ENCODE measurements at places on chromosomes 2 and 18. TPM values are rescaled to one million over a fixed set of nuclear protein-coding genes. Genes with fewer than 3 reads are reported as not detected.

The RAB6C gene
- not detected for total RNA-seq

- no peak for DNase-seq
These were observed 36.8 kb downstream of the NPAS2 start for GRCh38 chr2:100856732-100857131.

DNA sequence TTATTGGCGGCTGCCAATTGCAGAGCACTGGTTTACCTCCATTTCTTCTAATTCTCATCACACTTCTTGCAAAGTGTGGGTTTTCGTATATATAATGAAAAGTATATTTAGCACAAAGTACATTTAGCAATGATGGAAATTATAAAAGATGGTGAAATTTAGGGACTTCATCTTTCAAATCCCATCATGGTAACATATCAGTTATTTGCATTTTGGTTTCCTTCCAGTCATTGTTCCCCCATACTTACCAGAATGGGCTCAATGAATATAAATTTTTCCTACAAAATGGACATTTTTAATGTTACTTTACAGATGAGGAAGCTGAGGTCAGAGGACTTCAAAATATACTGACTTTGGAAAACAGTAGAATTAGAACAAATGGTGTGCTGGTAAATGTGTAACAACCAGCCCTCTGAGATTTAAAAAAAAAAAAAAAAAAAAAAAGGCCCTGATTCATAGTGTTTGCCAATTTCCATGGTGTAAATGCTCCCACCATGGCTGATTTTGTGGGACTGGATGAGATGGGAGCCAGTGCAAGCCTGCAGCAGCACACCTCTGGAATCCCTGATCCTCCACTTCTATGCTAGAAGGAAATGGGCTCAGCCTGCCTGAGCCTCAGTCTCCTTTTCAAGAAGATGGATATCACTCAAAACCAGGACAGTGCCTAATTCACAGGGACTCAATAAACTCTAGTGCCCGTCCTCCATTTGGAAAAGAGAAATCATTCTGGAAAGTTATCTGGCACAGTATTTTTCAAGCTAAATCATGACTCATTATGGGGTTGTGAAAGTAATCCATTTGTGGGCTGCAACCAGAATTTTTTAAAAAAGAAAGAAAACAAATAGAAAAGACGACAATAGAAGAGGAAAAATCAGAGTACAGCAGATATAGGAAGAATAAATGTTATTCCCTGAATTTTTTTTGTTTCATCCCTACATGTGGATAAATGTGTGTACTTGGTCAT, 34.0 kb downstream of the LBH start:
- DNase-seq: no peak

DNA sequence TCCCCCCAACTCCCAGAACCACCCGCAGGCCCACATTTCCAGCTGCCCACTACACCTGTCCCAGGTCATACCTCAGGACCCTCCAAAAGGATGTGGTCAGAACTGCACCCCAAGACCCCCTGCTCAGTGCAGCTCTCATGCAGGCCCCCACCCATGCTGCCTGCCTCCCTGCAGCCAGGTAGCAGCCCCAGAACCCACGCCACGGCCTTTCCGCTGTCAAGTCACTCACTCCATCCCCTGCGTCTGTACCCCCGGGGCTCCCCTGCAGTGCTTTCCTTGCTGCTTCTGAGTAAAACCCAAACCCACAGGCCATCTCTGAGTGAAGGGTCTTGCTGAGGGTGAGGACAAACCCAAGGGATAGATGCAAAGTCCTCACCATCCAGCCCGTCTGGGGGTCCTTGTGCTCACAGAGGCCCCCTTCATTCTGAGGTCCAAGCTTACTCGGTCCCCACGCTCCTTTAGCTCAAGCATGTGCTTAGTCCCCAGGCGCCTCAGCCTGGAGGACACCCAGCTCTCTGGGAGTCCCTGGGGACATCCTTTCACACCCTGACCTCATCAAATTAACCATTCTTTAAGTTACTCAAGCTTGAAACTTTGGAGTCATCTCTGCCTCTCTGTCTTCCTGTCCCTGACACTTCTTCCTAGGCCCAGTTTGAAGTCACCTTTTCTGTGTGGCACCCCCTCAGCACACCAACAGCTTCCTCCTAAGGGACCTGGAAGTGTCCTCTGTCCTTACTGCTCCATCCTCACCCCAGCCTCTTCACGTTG, 130.1 kb downstream of the SMAD7 start:
- DNase-seq: peak; percentile 59

GRCh38 chr2:235270291-235270690, 223.6 kb upstream of the AGAP1 start:
- DNase-seq: no peak

The NT5C1B gene
- not detected for total RNA-seq

The DAPL1 gene
- not detected for total RNA-seq

The CXCR4 gene
- total RNA-seq: 4.4 TPM

The UGT1A1 gene
- not detected for total RNA-seq

The KRCC1 gene
- total RNA-seq: 25.2 TPM

GRCh38 chr18:30634249-30634648, 408.3 kb downstream of the DSC3 start:
- DNase-seq: no peak

- DNase-seq: no peak
These were observed 210.4 kb downstream of the TMEM163 start for GRCh38 chr2:134508391-134508790.

The NR4A2 gene
- 1.1 TPM for total RNA-seq

- DNase-seq: no peak
These were observed 5.3 kb upstream of the MC4R start for GRCh38 chr18:60377778-60378469.

DNA sequence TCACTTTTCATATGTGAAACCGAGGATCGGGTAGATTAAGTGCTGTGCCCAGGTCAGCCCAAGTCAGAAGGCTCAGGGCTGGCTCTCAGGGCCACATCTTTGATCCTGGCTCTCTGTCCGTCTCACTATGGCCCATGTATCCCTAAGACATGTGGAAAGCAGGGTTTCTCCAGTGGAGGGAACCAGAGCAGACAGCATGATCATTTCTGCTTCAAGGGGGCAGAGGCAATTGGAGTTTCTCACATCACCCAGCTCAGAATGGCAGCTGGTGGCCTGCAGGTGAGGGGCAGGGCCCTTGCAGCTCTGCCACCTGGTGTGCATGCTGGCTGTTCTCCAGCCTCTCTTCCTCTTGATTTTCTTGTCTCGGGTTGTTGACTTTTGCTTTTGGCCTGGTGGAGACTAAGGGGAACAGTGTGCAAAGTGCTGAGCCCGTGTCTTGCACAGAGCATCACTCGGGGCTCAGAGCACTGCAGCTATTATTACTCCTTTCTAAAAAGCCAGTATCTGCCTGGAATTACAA, 27.0 kb downstream of the LDLRAD4 start:
- peak; percentile 19 for DNase-seq

GRCh38 chr2:157625296-157625695, 3.4 kb downstream of the ACVR1C start:
- no peak for DNase-seq

DNA sequence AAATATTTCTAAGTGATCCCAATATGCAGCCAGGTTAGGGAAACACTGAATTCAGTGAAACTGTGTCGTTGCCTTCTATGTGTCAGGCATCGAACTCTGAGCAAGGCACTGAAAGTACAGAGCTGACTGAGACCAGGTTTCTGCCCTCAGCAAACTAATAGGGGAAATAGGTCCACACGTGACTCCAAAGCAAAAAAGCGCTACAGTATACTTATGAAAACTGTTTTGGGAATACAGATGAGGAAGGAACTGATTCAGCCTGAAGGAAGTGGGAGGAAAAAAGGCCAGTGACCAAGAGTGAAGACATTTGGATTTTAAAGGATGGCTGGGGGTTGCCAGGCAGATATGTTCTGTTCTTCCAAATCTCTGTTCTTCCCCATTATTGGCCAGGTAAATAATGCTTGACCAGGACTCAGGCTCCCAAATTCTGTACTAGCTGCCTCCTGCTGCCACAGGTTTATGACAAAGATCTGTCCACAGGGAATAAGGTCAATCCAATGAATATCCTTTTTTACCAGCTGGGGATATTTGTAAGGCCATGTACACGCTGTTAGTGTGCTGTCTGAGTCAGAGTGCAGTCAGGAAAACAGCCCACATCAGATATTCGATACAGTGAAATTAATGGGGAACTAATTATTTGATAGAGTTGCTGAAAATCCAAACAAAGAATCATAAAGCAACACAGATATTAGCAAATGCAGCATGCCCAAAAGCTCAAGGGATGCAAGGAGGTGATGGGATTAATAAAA, 24.5 kb upstream of the INPP4A start:
- DNase-seq: no peak

The MTERF4 gene
- total RNA-seq: 21.0 TPM

GRCh38 chr2:45786030-45786835, 134.8 kb downstream of the PRKCE start:
- DNase-seq: no peak

- no peak for DNase-seq
These were observed 36.7 kb upstream of the BMP10 start for GRCh38 chr2:68907920-68908253.

GRCh38 chr2:8656811-8657210, 25.0 kb upstream of the ID2 start:
- no peak for DNase-seq

- no peak for DNase-seq
These were observed 26.0 kb downstream of the EIF2AK3 start for GRCh38 chr2:88601286-88601685.

The MTX2 gene
- total RNA-seq: 44.1 TPM

GRCh38 chr2:196434217-196434616, 205.3 kb upstream of the CCDC150 start:
- no peak for DNase-seq

The TIGD1 gene
- total RNA-seq: 2.5 TPM

Measured in cardiac septum (tissue), 1 donor.